NCI-H2081 treated with DMSO at 0.1 percent for 48 hours (cell line): ENCODE measurements at places on chromosomes 2 and 18.

DNA sequence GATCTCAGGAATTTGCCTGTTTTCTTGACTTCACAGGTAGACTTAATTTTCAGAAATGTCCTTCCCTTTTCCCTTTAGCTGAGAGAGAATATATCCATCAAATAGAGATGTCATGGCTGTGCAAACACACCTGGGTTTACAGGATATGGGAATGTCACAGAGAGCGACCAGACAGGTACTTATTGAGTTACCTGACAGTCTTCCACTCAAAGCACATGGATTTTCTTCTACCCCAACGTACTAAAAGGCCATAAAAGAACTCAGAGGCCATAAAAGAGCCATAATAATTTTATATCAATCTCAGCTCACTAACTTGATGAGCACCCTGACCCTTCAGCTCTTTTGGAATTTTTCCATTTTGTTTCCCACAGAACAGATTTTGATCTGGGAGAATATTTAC lies 5.3 kb upstream of the DTNA start:
- DNase-seq: no peak

DNA sequence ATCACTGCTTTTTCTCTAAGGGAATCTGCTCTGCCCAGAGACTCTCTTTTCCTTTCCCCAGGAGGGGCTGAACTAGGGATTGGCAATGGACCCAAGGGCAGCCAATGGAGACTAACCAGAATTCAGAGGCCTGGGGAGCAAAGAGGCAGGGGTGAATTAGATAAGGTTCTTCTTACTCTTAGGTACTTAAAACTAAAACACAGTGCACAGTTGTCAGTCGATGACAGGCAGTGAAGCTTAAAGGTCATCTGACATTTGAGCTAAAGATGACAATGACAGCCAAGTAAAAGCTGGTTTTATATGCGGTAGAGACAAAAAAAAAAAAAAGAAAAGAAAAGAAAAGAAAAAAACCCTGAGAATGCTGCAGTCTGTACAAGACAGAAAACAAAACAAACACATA lies 57.8 kb downstream of the HIBCH start:
- DNase-seq: no peak

GRCh38 chr2:149767516-149767974 lies 180.0 kb upstream of the MMADHC start:
- no peak for DNase-seq

DNA sequence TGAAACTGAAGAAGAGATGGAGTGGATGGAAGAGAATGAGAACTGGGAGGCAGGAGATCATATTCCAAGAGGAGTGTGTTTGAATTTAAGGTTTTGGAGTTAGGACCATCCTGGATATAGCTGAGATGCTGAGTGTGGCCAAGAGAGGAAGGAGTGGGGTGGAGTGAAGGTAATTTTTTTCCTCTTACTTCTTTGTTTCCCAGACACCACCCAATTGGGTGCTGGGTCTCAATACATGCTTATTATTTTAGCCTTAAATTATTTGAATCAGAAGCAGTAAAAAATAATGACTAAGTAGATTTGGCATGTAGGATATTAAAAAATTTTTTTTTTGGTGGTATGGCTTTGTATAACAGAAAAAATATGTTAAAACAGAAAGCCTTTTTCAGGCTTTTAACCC lies 39.3 kb downstream of the PMAIP1 start:
- DNase-seq: no peak

- no peak for DNase-seq
Observed at GRCh38 chr2:147211484-147211883, 633.3 kb upstream of the ACVR2A start.

GRCh38 chr2:107259408-107260195 lies 373.6 kb upstream of the ST6GAL2 start:
- no peak for DNase-seq

GRCh38 chr2:3654531-3655225 lies 3.3 kb upstream of the ALLC start:
- no peak for DNase-seq

DNA sequence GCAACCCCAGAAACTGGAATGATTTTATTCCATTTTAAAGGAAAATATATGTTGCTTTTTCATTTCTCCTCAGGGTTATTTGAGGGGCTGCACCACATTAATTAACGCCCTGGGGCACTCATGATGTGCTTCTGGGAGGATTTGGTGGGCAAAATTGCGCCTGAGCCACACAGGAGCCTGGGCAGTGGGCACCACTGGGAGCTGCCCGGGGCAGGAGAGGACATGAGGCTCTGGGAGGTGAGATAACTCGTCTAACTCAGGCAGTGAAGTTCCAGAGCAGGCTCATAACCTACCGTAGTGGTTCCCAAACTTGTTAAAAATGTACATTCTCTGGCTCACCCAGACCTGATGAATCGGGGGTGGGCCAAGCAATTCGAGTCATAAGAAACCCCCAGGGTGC lies 68.3 kb downstream of the EDAR start:
- DNase-seq: no peak
